ENCODE measurements at places on chromosomes 3 and 15.

GRCh38 chr3:142963234-142963515 lies 299 bp downstream of the PAQR9 start:
- DNase-seq: no peak

- DNase-seq: no peak
Observed at GRCh38 chr3:12229896-12230295, 59.0 kb upstream of the PPARG start.

GRCh38 chr15:28936081-28936480 lies 50.3 kb downstream of the APBA2 start:
- DNase-seq: no peak

DNA sequence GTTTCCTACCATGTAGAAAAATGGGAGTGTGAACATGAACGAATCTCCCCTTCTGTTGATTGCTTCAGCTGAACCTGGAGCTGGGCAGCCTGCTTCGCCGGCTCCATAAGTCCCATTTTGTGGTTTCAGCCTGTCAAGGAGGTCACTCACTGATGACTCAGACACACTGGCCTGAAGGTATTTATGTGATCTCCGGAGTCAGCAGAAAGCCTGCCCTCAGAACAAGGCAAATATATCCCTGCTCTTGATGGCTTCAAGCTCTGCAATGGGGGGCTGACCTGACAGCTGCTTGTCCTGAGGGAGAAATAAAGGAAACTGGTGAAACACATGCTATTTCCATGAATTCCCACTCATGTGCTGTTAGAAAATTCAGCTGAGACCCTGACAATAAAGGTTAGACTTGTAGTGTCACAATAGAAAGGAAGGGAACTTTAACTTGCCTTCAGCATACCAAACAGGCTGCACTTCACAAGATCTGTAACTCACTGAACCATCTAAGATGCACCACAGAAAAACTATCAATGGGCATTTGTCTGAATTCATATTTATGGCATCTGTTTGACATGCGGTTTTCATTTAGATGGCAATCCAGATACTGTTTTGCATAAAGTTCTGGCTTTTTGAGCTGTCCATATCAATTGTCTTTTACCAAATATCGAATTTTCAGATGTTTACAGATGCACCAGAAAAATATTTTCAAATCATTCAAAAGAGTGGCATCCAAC lies 282.0 kb upstream of the VEPH1 start:
- peak; percentile 37 for DNase-seq

- no peak for DNase-seq
Observed at GRCh38 chr3:13186435-13186815, 113.2 kb upstream of the IQSEC1 start.

DNA sequence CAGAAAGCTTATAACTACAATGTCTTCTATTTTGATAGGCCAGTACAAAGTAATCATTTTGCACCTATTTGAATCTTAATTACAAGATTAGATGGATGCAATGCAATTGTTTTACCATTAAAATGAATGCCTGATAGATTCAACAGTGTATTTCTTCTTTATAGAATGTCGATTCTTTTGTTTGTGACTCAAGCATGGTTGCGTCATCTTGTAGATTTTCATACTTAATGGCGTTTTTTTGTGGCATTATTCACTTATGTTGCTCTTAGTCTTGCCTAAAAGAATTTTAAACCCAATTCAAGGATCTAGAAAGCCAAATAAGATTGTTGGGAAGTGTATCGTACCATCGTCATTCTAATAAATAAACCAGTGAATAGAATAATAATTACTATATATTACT lies 21.4 kb downstream of the ZBTB38 start:
- DNase-seq: no peak

GRCh38 chr3:3081381-3082233 lies 28.6 kb downstream of the IL5RA start:
- no peak for DNase-seq

GRCh38 chr3:117565777-117566176 lies 856.2 kb downstream of the TUSC7 start:
- DNase-seq: no peak

DNA sequence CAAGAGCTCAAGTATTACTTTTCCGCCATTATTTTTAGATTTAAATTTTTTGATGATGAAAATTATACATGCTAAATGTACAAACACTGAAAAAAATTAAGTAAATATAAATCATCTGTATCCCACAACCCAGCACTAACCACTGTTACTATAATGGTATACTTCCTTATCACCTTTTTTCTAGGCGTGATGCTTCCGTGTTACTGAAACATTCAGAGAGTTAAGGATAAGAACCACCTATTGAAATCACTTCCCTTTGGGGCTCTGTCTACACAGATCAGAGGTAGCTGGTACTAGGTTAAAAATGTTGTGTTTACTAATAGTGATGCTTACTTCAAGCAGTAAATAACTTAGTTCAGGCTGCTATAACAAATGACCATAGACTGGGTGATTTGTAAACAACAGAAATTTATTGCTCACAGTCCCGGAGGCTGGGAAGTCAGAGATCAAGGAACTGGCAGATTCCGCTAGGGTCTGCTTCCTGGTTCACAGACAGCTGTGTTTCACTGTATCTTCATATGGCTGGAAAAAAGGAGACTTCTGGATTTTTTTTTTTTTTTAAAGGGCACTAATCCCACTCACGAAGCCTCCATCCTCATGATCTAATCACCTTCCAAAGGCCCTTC lies 6.4 kb downstream of the SNX4 start:
- no peak for DNase-seq

DNA sequence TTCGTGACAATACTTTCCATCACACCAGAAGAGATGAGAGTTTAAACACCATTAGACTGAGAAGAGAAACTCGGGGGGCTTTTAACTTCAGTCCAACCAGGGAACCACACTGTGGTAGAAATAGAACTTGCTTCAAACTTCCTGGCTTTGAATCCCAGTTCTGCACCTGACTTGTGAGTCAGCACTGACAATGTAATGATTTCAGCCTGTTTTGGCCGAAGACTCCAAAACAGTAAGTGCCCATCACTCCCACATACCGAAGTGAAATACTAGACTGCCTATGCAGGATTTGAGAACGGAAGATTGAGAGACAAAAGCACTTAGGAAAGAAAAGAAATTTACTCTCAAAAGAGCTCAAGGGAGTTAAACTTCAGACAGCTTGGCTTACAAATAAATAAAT lies 27.0 kb downstream of the C2CD4B start:
- DNase-seq: no peak

- DNase-seq: no peak
Observed at GRCh38 chr15:87167055-87167454, 1087.4 kb downstream of the AGBL1 start.

GRCh38 chr3:186168976-186169375 lies 60.1 kb upstream of the ETV5 start:
- DNase-seq: no peak

DNA sequence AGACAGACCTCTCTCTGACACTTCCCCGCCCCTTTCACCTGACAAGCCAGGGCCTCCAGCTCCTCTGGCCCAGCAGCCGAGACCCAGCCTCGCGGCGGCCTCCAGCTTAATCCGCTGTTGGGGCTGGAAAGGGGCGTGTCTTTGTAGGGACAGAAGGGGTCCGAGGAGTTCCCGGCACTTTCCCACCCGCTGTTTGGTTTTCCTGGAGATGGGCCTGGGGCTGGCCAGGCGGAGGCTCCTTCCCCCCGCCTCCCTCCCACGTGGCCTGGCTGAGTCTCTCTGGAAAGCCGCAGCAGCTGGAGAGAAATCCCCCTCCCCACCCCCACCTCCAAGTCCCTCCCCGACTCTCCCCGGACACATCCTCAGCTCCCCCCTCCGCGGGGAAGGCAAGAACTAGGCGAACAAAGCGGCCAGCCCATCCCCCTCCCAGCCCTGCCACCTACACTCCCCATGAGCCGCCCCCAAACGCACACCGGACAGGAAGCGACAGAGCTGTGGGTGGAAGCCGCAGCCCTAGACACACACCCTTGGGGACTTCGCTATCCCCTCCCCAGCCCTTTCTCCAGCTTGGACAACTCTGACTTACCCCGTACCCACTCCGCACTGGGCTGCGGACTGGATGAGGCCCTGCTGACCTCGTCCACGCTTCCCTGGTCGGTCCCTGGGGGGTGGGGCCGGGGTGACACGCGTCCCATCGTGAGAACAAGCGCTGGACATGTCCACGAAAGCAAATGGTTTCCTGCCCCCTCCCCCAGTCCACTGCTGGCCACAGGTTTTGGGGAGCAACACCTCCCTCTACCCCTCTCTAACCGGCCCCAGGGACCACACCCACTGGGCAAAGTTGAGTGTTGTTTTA lies 1.2 kb downstream of the IGDCC4 start:
- DNase-seq: no peak

DNA sequence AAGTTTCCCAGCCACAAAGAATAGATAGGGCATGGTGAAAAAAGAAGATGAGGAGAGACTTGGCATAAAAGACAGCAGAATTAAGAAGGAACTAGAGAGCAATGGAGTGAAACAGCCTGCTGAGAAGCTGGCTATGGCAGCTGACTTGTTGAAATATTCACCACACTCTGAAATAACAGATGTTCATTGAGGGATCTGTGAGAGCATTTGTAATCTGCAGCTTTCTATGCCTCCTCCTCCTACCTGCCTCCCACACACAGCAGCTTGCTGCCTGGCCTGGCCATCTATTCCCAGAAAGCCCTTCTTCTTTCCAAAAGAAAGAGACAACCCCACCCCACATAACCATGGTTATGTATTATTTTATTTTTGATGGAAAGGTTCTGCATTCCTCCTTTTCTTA lies 303.9 kb downstream of the GAP43 start:
- no peak for DNase-seq

All from GOT3 (cell line).